KG1 (cell line): ENCODE measurements at places on chromosomes 3 and 15.

GRCh38 chr3:15283702-15284101 lies 48.7 kb downstream of the SH3BP5 start:
- no peak for DNase-seq

- no peak for DNase-seq
These were observed 146.9 kb upstream of the PTPRG start for GRCh38 chr3:61414456-61414855.

- no peak for DNase-seq
These were observed 239.8 kb downstream of the STAG1 start for GRCh38 chr3:136512381-136512780.

DNA sequence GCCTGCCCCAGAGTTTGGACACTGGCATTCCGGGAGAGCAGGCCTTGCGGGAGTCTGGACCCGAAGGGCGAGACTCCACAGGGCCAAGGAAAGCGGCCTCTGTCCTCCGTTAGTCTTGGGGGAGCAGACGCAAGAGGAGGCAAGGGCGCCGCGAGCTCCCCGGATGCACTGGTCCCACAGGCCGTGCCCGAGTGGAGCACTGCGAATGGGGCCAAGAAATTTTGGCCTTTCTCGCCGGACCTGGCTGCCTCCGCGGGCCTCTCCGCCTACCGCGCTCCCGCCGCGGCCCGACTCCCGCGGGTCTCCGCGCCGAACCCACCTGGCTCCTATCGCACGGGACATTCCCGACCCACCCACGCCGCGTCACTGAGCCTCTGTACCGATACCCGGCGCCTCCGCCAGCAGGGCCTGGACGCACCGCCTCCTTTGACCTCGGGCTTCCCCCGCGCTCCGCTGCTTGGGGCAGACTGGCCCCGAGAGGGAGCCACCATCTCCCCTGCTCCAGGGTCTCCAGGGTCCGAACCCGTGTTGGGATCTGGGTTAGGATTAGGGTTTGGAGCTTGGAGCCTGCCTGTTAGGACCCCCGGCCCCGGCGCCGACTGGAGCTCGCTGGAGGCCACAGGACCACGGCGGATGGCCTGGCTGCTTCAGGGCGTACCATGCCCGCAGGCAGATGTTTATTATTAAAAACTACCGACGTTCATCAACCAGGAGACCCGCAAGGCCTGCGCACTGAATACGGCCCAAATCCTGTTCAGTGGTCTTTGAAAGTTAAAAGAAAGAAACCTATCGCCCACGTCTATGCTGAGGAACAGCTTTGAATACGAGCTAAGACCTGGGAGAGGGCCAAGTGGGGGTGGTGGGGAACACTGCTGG lies 11.7 kb downstream of the SHOX2 start:
- DNase-seq, result no peak

DNA sequence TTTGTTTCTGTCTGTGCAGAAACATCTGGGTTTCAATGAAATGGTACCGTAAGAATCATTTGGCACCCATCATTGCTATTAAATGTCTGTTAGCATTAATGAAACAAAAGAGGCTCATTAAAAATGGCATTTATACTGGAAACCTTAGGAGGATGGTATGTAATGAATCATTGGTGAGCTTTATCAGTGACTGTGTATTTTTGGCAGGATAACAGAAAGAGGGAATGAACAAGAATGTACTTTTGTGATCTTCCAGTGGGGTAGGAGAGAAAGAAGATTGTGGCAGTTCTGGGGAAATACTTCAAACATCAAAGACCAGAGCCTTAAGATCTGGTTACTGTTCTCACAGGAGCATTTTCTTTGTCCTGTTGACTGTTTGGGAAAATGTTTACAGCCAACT lies 4.7 kb upstream of the DCBLD2 start:
- DNase-seq, result no peak

GRCh38 chr15:60994963-60995475 lies 234.1 kb downstream of the RORA start:
- no peak for DNase-seq

DNA sequence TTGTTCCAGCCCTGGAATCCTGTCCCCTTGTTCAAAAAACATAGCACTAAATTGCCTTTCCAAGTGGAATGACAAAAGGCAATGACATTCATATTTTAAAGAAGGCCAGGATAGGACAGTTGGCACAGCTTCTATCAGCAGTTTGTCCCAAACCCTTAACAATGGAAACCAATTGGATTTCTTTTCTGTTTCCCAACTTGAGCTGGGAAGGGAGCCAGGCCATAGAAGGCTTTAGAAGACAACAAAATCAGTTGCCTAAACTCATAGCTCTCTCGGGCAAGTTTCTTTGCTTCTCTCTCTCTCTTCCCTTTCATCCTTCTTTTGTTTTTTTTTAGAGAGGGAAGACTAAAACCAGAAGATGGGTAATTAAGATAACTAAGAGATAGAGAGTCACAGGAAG lies 227.7 kb upstream of the TPRG1 start:
- DNase-seq, result no peak

GRCh38 chr3:169237201-169237600 lies 426.3 kb downstream of the MECOM start:
- DNase-seq, result no peak

GRCh38 chr3:101995371-101996046 lies 146.2 kb downstream of the NFKBIZ start:
- DNase-seq, result no peak

DNA sequence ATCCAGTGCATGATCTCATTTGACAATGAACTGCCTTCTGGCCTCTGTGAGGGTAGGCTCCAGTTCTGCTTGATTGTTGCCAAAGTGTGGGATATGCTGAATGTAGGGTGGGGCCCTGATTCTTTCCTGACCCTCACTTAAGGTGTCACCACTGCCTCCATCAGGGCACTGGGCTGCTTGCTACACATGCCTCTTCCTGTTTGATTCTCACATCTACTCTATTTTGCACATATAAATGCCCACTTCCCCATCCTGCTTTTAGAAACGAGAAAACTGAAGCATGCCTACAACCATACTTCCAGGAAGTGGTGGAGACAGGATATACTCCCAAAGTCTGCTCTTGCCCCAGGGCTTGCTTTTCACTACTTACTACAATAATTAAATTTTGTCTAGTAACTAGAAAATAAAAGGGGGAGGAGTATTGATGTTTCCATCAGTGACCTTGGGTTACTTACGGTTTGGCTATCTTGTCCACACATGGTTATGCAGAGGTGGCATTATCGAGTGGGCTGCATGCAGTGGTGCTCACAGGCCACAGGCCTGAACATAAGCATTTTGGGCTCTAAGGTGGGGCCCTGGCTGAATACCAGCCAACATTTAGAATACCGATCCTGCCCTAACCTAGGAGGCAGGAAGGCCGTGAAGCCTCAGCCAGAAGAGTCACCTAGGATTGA lies 6.7 kb downstream of the ZDHHC3 start:
- DNase-seq, result peak; percentile 16

DNA sequence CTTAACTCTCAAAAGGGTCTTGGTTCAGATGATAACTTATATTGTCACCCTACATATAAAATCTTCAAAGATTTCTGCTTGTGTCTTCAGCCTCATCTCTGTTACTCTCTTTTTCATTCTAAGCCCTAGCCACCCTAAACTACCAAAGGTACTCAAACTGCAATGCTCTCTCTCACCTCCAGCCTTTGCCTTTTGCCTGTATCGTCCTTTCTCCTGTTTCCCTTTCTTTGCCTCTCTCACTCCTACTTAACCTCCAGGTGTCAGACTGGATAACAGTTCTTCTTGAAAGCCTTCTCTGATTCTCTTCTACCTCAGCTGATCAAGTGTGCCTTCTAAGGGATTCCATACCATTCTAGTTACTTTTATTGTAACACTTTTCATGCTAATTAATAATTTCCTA lies 149.8 kb downstream of the SERPINI1 start:
- no peak for DNase-seq

DNA sequence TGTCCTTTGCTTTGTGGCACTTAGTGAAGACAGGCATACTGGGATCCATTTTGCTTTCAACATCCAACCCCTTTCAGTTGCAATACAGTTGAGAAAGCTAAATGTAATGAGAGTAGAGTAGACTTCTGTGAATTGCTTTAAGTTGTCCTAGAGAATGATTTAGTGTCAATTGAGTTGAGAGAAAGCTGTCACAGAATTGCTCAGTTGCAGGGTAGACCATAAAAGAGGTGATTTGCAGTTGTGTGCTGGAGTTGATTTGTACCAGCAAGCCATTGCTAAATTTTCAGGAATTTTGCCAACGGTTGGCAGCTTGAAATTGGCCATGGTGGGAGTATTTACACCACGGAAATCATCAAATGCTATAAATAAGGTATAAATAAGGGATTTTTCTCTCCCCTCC lies 2.2 kb downstream of the ABHD5 start:
- no peak for DNase-seq

GRCh38 chr3:11152301-11152700 lies 2.0 kb upstream of the HRH1 start:
- DNase-seq, result no peak

DNA sequence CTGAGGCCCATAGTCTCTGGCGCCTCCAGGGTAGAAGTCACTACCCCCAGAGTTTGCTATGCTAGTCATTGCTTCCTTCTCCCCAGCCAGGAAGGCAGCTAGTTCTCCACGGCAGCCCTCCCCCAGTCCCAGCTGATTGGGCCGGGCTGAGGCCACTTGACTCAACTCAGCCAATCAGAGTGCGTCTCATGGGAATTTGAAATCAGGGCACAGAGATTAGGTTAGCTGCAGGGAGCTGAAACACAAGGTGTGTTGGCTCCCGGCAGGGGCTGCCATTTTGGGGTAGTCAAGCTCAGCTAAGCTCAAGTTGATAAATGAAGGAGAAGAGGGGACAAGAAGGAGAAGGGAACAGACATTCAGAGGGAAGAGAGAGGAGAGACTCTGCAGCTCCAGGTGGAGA lies 32.8 kb downstream of the LINGO1 start:
- DNase-seq, result no peak

DNA sequence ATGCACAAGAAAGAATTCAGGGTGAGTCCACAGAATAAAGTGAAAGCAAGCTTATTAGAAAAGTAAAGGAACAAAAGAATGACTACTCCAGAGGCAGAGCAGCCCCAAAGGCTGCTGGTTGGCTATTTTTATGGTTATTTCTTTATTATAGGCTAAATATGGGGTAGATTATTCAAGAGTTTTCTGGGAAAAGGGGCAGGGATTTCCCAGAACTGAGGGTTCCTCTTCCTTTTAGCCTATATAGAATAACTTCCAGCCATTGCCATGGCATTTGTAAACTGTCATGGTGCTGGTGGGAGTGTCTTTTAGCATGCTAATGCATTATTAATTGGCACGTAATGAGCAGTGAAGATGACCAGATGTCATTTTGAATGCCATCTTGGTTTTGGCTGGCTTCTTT lies 13.6 kb downstream of the GLDN start:
- DNase-seq, result no peak

- no peak for DNase-seq
These were observed 17.1 kb upstream of the JMJD7 start for GRCh38 chr15:41810651-41811431.

DNA sequence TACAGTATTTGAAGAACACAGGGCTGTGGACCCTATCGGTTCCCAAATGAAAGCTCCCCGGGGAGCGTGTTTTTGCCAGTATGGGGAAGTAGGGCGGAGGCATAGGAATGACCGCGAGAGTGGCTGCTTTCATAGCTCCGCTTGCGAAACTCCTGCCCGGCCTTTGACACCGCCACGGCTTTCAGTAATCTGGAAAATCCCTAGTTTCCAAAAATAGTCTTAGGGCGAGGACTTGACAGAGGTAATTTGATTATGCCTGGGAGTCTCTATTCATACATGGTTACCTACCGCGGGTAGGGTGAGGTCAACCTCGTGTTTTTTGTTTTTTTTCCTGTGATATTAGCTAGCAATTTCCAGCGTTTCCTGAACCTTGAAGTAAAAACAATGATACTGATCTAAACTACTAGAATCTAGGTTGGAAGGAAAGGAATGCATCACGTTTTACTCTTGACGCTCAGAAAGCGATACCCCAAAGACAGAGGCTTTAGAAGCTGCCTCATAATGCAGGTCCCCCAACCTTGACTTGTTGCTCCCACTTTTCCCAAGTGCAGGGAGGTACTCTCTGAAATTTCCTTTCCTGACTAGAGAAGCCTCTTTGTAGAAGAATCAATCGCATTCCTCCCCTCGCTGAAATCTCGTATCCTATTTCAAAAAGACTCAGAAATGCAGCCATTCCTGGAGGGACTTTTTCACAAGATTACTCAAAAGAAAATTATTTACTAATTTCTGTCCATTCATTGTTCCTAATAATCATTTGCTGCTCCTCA lies 894 bp upstream of the CCNL1 start:
- peak; percentile 76 for DNase-seq

GRCh38 chr3:59644479-59645402 lies 594.9 kb upstream of the CFAP20DC start:
- DNase-seq, result no peak

- DNase-seq, result no peak
These were observed 880.2 kb downstream of the ROBO1 start for GRCh38 chr3:78887547-78888011.

- no peak for DNase-seq
These were observed 27.6 kb downstream of the ZNF860 start for GRCh38 chr3:32009101-32009500.

- DNase-seq, result no peak
These were observed 37.6 kb upstream of the RGMA start for GRCh38 chr15:93126599-93126998.

GRCh38 chr3:53489787-53490458 lies 4.5 kb upstream of the CACNA1D start:
- DNase-seq, result no peak

DNA sequence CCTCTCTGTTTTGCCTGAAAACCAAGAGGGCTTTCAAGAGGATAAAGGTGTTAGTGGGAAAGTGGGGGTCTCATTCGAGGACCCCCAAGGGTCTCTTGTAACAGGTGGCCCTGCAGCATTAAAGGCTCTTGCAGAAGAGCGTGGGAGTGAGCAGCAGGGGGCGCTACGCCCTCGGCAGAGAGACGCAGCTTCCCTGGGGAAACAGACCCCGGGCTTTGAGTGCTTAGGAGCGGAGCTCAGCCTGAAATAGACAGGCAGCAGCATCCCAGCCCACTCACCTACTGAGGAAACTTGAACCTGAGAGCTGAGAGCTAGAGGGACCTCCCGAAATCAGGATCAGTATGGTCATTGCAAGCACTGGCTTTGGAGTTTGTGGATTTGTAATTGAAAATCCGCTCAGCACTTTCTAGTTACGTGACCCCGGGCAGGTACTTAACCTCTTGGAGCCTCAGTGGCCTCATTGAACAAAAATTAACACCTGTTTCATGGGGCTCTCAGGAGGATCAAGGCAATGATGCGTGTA lies 25.7 kb downstream of the RPLP1 start:
- DNase-seq, result peak; percentile 22

DNA sequence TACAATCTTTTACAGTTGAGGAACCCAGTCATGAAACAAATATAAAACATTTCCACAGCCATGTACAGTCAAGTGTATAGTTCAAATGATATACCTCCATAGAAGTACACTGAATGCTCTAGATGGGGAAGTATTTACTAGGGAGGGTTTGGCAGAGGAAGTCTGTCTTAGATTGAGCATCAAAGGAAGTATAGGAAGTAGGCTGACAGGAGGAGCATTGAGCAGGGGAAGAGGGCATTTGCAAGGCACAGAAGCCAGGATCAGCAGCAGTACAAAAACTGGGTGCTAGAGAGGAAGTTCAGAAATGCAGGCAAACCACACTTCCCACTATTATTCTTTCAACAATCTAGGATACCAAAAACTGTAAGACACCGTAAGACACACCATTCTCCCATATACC lies 122.6 kb downstream of the ANO10 start:
- DNase-seq, result no peak

GRCh38 chr15:50180091-50180490 lies 1.9 kb upstream of the SLC27A2 start:
- DNase-seq, result no peak

GRCh38 chr3:53807117-53807810 lies 39.0 kb downstream of the CHDH start:
- no peak for DNase-seq

- DNase-seq, result no peak
These were observed 799 bp downstream of the SERF2 start for GRCh38 chr15:43792761-43793476.
